ENCODE measurements at places on chromosomes 13 and 19. TPM values are rescaled to one million over a fixed set of nuclear protein-coding genes. Genes with fewer than 3 reads are reported as not detected.

GRCh38 chr19:50300051-50300450 lies 29.1 kb downstream of the KCNC3 start:
- no peak for DNase-seq

CEACAM19 gene
- total RNA-seq: 25.8 TPM

GRCh38 chr13:58946274-58946673 lies 1217.5 kb downstream of the DIAPH3 start:
- DNase-seq: no peak

DNA sequence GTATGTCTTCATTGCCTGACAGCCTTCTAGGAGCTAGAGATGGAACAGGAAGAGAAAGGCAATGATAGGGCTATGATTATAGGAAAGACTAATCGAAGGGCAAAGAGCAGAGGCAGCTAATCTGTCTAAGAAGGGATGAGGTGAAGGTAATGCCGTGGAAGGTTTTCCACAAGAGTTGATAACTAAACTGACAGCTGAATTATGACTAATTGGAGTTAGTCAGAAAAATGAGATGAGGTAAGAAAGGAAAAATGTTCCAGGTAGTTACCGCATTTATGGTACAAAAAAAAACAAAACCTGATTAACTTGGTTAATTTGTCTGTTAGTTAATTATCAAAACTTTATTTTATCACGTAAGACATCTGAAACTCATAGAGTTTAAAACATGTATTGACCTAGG lies 260.3 kb downstream of the SLITRK6 start:
- no peak for DNase-seq

NALCN gene
- total RNA-seq: 0.12 TPM

- DNase-seq: no peak
Measured at GRCh38 chr13:43653980-43654379, 132.8 kb downstream of the ENOX1 start.

- DNase-seq: no peak
Measured at GRCh38 chr13:39910833-39911232, 255.4 kb downstream of the COG6 start.

FFAR2 gene
- 1.9 TPM for total RNA-seq

DNA sequence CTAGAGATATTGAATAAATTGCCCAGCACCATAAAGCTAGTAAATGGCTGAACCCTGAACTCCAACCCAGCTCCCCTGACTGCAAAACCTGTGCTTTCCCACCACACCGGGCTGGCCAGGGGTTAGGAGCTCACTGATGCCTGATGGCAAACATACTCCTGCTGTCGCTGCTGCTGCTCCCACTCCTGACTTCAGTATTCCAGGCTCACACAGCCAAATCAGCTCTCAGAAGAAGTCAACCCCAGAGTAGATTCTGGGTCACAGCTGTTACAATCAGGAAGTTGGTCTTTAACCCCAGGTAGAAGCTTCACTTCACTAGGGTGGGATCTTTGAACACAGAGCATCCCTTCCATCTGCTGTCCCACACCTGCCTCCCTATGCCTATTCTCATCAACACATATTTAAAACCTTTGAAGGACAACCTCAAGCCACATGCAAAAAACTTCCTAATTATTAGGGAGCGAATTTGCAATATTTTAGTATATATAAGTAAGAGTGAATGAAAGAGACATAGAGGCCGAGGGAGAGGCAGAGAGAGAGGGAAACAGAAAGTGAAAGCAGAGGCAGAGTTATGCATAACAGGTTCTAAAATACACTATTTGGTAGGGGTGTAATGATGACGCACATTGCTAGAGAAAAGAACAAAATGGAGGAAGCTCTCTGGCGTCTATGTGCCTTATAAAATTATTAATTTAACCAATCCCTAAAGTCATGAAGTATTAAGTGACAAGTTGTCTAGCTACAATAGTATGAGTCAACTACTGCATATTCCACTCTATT lies 99.4 kb upstream of the SERP2 start:
- no peak for DNase-seq

- DNase-seq: no peak
Measured at GRCh38 chr13:35908226-35908625, 223.0 kb downstream of the DCLK1 start.

CERS4 gene
- total RNA-seq: 78.4 TPM

- DNase-seq: no peak
Measured at GRCh38 chr19:5099701-5100221, 130.8 kb downstream of the KDM4B start.

SERPINE3 gene
- not detected for total RNA-seq

S1PR5 gene
- total RNA-seq: not detected

- DNase-seq: no peak
Measured at GRCh38 chr19:3320354-3320670, 46.1 kb upstream of the NFIC start.

VAV1 gene
- total RNA-seq: not detected

GRCh38 chr13:95146486-95146885 lies 154.8 kb downstream of the ABCC4 start:
- DNase-seq: no peak

DNA sequence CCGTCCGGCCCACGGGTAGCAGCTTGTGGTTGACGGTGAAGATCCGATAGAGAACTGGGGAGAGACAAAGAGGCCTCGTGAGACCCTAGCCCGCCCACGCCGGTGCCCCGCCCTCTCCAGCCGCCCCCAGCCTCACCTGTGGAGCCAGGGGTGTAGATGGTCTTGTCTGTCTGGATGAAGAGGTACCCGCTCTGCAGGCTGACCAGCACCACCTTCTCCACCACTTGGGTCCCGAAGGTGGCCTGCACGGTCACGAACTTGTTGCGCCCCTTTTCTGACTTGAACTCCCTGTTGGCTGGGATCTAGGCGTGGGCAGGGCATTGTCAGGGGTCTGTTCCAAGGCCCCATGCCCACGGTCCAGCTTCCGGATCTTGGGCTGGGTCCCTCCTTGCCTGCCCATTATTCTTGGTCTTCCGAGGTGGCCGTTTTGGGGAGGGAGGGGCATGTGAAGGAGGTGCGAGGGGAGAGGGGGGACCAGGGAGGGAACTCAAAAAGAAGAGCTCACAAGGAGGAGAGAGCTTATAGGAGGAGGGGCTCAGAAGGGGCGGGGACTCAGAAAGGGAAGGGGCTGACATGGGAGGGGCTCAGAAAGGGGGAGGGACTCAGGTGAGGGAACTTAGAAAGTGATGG lies 2.2 kb downstream of the C3 start:
- DNase-seq: no peak

LSM7 gene
- total RNA-seq: 139 TPM

DNA sequence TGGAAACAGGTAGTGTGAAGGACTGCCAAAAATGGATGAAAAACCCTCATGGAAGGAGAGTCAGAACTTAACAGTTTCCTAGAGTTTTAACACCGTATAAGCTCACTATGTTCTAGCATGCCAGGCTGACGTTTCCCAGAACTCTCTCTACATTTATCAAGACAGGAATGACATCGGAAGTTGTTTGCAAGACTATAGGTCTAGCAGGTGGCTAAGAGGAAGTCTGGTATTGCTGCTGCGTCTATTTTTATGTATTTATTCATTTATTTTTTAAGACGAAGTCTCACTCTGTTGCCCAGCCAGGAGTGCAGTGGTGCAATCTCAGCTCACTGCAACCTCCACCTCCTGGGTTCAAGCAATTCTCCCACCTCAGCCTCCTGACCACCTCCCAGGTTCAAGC lies 20.5 kb upstream of the ARL11 start:
- DNase-seq: no peak

MUC16 gene
- 0.43 TPM for total RNA-seq

DNA sequence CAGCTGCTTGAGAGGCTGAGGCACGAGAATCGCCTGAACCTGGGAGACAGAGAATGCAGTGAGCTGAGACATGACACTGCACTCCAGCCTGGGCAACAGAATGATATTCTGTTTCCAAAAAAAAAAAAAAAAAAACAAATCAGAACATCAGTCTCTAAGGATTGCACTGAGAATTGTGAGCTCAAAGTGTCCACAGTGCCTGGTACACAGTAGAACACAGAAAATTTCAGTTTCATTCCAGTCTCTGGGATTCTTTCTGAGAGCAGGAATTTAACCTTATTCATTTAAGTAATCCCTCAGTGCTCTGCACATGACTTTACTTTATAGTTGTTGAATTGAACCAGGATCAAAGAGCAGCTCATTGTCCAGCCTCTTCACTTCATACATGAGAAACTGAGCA lies 25.9 kb upstream of the GATAD2A start:
- DNase-seq: no peak

DNA sequence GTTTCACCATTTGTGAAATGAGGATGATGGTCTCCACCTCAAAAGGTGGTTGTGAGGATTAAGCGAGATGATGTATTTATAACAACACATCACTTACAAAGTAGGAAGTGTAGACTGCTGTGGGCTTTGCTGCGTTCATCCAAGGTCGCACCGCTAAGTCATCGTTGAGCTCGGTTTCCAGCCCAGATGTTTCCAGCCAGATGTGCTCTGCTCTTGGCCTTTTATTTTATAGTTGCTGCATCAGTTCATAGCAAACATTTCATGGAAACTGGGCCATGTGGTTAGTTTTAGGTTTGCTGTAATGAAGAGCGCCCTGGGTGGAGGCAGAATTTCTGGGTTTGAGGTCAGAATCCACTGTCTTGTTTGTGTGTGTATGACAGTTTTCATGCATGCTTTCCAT lies 76.5 kb upstream of the RNF113B start:
- DNase-seq: no peak

- no peak for DNase-seq
Measured at GRCh38 chr13:85313761-85314503, 485.3 kb downstream of the SLITRK6 start.

ZSCAN4 gene
- not detected for total RNA-seq

- no peak for DNase-seq
Measured at GRCh38 chr13:68304286-68304893, 1074.3 kb upstream of the PCDH9 start.

DNA sequence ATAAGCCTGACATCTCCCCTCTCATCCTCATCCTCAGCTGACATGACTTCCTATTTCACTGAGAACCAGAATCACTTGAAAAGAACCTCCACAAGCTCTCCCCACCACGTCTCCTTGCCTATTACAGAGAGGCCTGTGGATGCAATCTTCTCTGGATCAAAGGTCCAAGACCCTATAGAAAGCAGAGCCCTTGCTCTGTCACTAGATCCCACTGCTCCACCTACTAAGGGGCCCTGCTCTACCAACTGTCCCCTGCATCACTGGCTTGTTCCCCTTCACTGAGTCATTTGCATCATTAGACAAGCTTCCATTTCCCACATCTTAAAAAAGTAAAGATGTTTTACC lies 40.8 kb downstream of the RCBTB2 start:
- no peak for DNase-seq

CABP5 gene
- not detected for total RNA-seq

- no peak for DNase-seq
Measured at GRCh38 chr13:30810801-30811200, 75.5 kb downstream of the ALOX5AP start.

ZNF835 gene
- 0.17 TPM for total RNA-seq

DNA sequence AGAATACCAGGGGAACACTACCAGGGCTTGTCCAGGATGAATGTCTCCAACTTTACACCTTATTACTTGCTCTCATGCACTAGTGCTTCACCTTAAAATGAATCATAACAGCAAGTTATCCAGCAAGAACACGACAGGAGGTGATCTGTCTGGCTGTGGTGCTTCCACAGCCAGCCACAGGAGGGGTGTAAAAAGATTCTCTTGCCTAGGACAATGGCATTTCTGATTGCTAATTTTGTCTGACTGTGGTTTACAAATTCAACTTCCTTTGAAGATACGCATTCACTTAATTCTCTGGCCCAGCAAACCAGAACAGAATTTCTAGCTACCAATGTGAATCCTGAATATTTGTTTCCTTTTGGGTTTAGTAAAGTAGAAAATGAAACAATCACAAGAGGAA lies 23.1 kb upstream of the COG3 start:
- DNase-seq: no peak

GRCh38 chr13:89852570-89852969 lies 1494.9 kb upstream of the MIR17HG start:
- DNase-seq: no peak

ERICH6B gene
- total RNA-seq: not detected

GRCh38 chr13:94997126-94997525 lies 284.8 kb upstream of the SOX21 start:
- DNase-seq: no peak

DNA sequence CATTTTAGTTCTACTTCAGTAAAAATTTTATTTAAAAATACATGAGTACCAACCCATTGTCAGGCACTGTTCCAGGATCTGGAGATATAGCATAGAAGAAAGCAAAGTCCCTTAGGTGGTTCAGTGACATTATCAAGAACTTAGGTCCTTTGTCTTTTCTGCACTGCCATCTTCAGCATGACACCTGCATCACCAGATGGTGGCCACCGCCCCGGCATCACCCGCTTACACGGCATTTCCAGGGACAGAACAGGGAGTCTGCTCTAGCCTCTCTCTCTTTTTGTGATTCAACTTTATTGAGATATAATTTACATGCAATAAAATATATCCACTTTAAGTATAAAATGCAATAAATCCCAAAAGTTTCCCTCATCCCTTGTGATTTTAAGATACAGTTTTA lies 23.5 kb downstream of the DYRK1B start:
- DNase-seq: no peak

DNA sequence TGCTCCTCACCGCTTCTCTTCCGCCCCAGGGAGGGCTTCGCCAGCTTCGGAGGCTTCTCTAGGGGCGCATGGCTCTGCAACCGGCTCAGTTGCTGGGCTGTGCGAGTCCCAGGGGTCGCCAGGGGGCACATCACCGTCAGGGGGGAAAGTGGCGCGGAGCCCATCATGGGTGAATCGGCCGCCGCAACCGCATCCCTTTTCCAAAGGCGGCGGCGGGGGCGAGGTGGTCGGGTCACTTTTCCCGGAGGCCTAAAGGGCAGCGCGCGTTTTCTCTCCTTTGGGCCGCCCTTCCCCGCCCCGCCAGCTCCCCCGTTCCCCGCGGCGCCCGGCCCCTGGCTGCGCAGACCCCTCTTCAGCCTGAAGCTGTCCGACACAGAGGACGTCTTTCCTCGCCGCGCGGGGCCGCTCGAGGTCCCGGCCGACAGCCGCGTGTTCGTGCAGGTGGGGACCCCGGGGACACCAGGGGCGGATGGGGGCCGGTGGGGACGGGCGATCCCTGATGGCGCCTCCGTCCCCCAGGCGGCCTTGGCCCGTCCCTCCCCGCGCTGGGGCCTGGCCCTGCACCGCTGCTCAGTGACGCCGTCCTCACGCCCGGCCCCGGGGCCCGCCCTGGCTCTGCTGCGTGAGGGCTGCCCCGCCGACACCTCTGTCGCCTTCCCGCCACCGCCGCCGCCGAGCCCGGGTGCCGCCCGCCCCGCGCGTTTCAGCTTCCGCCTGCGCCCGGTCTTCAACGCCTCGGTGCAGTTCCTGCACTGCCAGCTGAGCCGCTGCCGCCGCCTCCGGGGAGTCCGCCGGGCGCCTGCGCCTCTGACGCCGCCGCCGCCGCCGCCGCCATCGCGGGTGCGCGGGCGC lies 1.7 kb downstream of the TGFBR3L start:
- no peak for DNase-seq

DNA sequence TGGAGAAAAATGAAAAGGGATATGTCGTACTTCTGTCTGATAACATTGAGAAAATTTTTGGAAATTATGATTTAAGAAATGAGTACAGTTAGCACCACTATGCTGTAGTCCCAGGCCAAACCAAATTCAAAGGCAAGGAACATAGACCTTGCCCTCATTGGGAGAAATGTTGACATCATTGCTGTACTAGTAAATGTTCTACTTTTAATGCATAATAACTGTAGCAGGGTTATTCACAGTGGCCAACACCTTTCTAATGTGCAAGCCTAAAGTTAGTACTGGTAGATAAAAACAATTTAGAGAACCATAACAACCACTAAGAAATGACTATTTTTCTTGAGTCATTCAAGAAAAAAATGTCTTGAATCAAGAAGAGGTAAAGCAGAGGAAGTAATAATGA lies 792.6 kb upstream of the GPC6 start:
- DNase-seq: no peak

ZNF439 gene
- total RNA-seq: 2.0 TPM

PCDH17 gene
- 17.5 TPM for total RNA-seq
